Activated T-helper 9 cell treated with anti-CD3 and anti-CD28 coated beads, Interleukin-2, amount 50 U/mL, for 16 hours (primary cell): ENCODE measurements at places on chromosomes 12 and 14.

DNA sequence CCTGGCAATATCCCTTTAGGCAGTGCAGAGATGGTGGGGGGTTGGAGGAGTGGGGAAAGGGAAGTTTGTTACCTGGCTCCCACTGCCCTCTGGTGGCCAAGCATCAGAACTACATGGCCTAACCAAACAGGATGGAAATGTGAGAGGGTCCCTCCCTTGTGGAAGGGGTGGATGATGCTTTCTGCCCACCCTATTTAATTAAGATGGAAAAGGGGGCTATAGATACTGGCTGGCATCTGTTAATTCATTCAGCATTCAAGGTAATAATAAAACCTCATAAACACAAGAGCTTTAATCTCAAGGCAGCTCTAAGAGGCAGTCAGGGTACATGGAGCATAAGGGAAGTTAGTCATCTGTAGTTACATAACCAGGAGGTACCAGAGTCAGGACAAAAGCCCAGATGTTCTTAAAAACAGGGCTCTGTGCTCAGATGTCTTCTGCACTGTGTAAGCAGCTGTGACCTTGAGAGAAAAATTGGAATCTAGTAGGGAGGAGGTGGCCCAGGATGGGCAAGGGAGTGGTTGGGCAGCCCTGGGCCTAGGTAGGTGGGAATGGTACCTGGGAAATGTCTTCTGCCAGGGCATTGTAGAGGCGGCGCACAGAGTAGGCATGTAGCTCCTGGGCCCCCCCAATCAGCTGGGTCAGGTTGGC lies 4.6 kb downstream of the AP1G2 start:
- peak; percentile 33 for DNase-seq

GRCh38 chr12:124497039-124497438 lies 70.4 kb downstream of the NCOR2 start:
- DNase-seq: no peak

- no peak for DNase-seq
Measured at GRCh38 chr12:71536279-71536938, 96.8 kb downstream of the LGR5 start.

DNA sequence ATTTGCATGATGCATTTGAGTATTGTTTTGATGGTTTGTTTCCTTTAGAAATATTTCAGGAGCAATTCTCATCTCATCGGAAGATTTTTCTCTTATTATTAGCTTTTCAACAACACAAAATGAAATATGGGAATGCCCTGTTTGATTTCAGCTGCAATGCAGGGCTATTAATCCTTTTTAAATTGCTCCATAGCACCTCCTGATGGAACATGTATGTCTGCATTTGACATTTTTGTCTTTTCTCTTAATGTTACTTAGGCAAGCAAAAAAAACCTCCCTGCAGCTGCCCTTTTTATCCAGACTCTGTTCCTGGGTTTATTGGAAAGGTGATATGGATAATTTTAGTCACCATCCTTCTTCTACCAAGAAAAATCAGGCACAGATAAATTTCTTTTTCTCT lies 895.8 kb downstream of the RPS29 start:
- no peak for DNase-seq

DNA sequence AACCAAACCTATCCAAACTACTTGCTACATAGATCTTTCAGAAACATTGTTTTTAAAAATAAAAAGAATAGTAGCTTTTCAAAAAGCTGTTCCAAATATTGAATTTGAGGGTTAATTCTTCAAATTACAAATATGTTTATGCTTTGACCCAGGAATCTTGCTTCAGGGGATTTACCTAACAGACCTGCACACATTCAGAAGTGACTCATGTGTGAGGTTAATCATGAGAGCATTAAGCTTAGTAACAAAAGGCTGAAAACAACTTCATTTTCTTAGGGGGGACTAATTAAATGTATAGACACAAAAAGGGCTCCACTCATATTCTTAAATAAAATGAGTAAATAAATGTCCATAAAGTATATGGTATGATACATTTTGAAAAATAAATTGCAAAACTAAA lies 672.4 kb upstream of the FLRT2 start:
- DNase-seq: no peak

DNA sequence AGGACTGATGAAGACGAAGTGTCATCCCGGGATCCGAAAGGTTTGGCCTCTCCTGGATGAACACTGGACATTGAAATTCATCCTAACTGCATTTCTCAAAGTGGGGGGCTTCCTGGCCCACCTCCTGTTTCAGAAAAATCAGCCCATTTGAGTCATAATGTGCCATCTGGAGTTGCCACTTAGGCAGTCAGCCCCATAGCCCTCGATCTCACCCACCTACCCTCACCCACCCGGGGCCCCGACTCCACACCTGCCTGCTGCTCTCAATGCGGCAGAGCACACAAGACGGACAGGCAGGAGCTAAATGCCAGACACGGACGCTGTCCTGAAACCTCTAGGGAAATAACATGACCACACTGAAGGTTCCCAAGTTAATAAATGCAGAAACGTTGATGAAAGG lies 12.6 kb downstream of the DLK1 start:
- DNase-seq: no peak

DNA sequence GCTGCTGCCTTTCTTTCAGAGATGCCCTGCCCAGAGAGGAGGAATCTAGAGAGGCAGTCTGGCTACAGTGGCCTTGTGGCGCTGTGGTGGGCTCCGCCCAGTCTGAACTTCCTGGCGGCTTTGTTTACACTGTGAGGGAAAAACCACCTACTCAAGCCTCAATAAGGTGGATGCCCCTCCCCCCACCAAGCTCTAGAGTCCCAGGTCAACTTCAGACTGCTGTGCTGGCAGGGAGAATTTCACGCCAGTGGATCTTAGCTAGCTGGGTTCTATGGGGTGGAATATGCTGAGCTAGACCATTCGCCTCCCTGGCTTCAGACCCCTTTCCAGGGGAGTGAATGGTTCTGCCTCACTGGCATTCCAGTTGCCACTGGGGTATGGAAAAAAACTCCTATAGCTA lies 25.6 kb downstream of the SPATA7 start:
- no peak for DNase-seq

GRCh38 chr14:106378191-106378590 lies 851.8 kb downstream of the TMEM121 start:
- DNase-seq: no peak

DNA sequence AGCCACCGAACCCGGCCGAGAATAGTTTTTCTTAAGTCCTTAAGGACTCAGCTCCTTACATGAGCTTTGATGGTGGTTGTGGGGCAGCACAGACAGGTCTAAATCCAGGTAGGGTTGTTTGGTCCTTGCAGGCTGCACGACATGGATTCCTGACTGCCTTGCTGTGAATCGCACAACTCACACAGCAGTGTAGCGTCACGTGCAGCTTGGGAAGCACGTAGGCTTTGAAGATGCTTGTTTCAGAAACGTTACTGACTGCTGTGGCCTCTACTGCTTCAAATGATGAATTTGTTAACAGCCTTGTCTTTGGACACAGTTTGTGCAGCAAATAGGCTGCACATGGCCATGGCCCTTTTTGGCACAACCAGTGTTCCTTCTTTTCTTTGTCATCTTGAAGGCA lies 29.9 kb downstream of the ZBTB42 start:
- no peak for DNase-seq

GRCh38 chr14:89721956-89722355 lies 232.6 kb downstream of the EFCAB11 start:
- no peak for DNase-seq

GRCh38 chr12:70994217-70994788 lies 73.8 kb upstream of the PTPRR start:
- no peak for DNase-seq

- no peak for DNase-seq
Measured at GRCh38 chr12:118617611-118618450, 241.5 kb downstream of the SUDS3 start.

GRCh38 chr14:41957459-41957858 lies 350.8 kb downstream of the LRFN5 start:
- no peak for DNase-seq

GRCh38 chr14:79583738-79584408 lies 627.4 kb downstream of the DIO2 start:
- DNase-seq: no peak

GRCh38 chr14:53180272-53181221 lies 27.4 kb upstream of the DDHD1 start:
- peak; percentile 33 for DNase-seq

DNA sequence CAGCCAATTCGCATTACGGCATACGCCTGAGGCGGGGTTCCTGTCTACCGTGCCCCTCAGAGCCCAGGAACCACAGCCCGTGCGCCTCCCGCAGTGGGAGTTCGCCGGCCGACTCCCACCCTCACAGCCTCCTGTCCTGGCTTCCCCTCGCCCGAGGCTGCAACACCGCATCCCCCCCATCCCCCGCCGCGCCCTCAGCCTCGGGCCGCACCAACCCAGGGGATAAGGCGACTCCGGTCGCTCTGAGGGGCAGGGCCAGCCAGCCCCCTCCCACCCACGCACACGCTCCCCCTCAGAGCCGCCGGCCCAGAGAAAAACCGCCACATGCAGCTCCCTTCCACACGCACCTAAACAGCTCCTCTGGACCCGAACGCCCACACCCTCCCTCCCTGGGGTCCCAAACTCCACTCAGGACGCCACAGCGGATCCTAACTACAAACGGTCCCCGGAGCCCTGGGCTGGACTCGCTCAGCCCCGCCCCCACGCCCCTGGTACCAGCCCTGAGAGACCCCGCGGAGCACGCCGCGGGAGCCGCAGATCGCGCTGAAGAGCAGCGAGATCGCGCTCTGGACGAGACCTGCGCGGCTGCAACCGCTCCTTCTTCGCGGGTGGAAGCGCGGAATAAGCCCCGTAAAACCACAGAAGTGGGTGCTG lies at the start of gene C14orf39:
Gene C14orf39 (minus strand): TSS at position 466 of the 654 bp plus-strand sequence. CDS start 985 bp downstream, outside the sequence.
- no peak for DNase-seq

DNA sequence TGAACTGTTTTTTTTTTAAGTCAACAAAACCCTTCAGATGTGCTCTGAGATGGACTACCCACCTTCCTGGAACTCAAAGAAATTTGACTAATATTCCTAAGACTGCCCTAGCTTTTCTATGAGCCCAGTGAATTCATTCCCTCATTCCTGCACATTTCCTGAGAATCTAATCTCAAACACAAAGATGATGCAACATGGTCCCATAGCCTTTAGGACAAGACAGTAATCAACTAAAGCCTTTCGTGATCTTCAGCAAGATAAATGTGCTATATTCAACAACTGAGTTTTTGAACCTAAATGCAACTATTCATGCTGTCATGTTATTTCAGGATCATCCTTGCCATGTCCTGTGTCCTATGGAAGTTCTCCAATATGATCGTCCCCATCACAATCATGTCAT lies 5.0 kb downstream of the SETD3 start:
- no peak for DNase-seq

GRCh38 chr14:67487332-67487731 lies 1.2 kb downstream of the TMEM229B start:
- no peak for DNase-seq

- no peak for DNase-seq
Measured at GRCh38 chr12:4108803-4109345, 164.7 kb upstream of the CCND2 start.

- no peak for DNase-seq
Measured at GRCh38 chr12:128531170-128531569, 264.2 kb downstream of the TMEM132C start.

DNA sequence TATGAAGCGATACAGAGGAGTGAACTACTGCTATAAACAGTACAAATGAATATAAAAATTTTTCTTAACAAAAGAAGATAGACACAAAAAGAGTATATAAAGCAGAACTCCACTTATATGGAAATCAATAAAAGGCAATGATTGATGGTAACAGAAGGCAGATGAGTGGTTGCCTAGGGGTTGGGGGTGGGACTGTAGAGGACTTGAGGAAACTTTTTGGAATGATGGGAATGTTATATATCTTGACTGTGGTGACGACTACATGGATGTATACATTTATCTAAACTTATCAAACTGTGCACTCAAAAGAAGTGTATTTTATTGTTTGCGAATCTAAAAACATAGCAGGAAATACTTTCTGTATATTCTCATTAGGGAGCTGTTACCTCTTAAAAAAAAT lies 89.1 kb downstream of the PTCSC3 start:
- DNase-seq: no peak

DNA sequence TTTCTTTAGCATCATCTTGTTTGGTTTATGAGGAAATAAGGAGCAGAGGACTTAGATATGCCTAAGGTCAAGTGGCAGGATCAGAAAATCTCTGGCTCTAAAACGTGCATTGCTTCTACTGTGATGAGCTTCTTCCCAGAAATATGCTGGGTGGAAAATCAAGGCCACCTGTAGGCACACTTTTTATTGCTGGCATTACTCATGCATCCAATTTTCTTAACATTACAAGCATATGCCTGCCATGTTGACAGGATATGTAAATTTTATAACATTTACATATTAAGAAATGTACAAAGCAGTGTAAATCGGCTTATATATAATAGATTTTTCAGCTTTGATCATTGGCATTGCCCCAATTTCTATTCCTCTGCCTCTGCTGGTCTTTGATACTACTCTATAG lies 409.6 kb downstream of the TMEM132D start:
- DNase-seq: no peak

DNA sequence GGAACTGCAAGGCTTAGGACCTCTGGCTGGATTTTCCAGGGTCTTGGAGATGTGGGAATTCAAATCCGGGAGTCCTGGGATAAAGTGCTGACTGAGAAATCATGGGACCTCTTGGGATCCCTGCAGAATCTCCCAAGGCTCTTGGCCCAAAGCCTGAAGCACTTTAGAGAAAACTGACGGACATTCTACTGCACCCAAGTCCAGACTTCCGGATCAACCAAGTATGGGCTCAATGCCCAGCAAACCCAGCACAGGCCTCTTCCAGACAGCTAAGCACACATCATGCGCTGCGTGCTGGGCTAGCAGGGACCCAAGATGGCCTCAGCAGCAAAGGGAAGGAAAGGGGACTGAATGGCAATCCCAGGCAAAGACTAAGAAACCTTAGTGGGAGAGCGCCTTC lies 85.0 kb downstream of the ACTN1 start:
- DNase-seq: no peak

- DNase-seq: no peak
Measured at GRCh38 chr12:116838365-116838764, 42.9 kb downstream of the HRK start.

DNA sequence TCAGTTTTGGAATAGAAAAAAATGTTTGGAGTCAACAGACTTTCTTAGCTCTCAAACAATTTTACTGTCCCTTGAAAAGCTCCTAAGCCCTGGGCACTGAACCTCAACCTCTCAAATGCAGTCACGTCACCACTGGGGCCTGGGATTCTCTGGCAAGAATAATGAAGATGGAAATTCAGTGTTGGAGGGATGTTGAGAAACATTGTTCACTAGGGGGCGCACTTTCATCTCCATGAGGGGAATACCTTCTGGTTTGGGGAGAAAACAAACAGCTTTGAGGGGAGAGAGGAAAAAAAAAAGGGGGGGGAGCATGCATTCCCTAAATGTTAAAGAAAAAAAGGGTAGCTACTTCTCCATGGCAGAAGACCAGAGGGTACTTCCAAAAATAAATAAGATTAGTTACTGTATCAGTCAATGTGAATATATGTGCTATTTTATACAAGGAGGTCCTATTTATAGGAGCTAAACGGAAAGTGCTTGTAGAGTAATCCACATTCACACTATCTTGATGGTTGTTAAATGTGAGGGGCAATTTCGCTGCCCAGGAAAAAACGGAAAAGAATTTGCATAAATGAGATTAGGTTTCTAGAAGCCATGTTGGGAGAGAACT lies 5.8 kb upstream of the TBPL2 start:
- peak; percentile 18 for DNase-seq

- no peak for DNase-seq
Measured at GRCh38 chr12:103809154-103809553, 31.9 kb downstream of the NT5DC3 start.

- no peak for DNase-seq
Measured at GRCh38 chr12:48764521-48764920, 24.4 kb downstream of the ADCY6 start.
